ENCODE measurements at places on chromosomes 13 and 19. TPM values are rescaled to one million over a fixed set of nuclear protein-coding genes. Genes with fewer than 3 reads are reported as not detected.
A peak's percentile ranks its signal among the peaks of the same experiment; 100 is the strongest.

Gene IGFL2
- not detected for total RNA-seq

Gene SPRED3
- total RNA-seq, result 2.5 TPM

Gene BEST2
- total RNA-seq, result not detected

Gene HIPK4
- not detected for total RNA-seq

GRCh38 chr13:109403012-109403421 is 383.4 kb downstream of the IRS2 start:
- DNase-seq, result no peak
- H3K4me1 ChIP-seq, result no peaks in the 10 kb centered on the region
- H3K27me3 ChIP-seq, result peaks cover 6% of the 10 kb centered on the region

GRCh38 chr19:43782311-43782660 is 1.5 kb upstream of the KCNN4 start:
- peak overlapping the region; percentile 81 for H3K27ac ChIP-seq
- H3K27me3 ChIP-seq, result peaks cover 30% of the 10 kb centered on the region
- H3K4me1 ChIP-seq, result peaks cover 51% of the 10 kb centered on the region
- no peaks in the 10 kb centered on the region for H3K36me3 ChIP-seq
- DNase-seq, result no peak
- peak overlapping the region; percentile 91 for H3K4me3 ChIP-seq

DNA sequence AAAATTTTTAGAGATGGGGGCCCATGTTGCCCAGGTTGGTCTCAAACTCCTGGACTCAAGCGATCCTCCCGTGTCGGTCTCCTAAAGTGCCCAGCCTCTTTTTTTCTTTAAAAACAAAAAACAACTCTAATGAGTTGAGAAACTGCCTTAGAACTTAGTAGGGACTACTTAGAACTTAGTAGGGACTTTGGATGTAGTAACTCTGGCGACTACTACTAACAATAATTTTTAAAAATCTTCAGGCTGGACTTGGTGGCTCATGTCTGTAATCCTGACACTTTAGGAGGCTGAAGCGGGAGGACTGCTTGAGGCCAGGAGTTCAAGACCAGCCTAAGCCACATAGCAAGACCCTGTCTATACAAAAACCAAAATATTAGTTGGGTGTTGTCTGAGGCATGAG is 515 bp upstream of the C19orf67 start:
- no peak overlapping the region for H3K4me3 ChIP-seq
- H3K36me3 ChIP-seq, result peaks cover 5% of the 10 kb centered on the region
- DNase-seq, result no peak
- H3K4me1 ChIP-seq, result peaks cover 10% of the 10 kb centered on the region

DNA sequence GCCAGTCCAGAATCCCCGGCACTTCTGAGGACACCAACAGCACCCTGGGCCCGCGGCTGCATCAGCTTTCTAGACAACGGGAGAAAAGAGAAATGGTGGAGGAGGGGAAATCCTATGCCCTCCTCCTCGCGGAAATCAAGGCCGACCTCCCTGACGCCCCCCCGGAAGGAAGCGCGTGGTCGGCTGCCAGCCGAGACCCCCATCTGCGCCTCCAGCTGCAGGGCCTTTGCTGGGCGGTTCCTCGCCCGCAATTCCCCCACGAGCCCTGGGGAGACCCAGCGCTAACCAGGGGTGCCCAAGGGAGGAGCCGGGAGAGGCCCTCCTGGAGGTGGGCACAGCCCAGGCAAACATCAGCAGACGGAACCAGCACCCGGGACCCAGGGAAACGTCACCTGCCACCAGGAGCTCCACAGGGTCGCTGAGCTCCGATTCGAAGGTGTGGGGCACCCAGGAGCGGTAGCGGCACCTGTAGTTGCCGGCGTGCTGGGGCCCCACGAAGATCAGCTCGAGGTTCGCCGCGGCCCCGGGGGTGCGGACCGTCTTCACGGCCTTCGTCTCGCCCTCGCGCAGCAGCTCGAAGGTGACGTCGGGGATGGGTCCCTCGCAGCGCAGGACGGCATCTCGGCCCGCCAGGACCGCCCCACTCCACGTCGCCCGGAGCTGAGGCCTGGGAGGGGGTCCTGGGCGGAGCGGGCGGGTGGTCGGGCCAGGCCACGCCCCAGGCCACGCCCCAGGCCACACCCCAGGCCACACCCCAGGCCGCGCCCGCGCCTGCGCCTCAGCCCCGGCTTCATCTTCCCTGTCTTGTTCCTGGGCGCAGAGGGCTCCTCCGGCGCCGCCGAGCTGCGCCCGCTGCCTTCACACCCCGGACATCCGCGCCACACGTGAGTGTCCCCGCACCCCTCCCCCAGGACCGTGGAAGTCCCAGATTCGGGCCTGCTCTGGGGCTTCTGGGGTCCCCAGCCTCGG is 6.0 kb downstream of the A1BG start:
- H3K4me1 ChIP-seq, result peaks cover 18% of the 10 kb centered on the region
- H3K27ac ChIP-seq, result peak overlapping the region; percentile 31
- H3K36me3 ChIP-seq, result no peaks in the 10 kb centered on the region
- DNase-seq, result peak; percentile 73

- no peak for DNase-seq
- no peaks in the 10 kb centered on the region for H3K36me3 ChIP-seq
- H3K27me3 ChIP-seq, result peaks cover 14% of the 10 kb centered on the region
- H3K4me1 ChIP-seq, result no peaks in the 10 kb centered on the region
- H3K27ac ChIP-seq, result no peak overlapping the region
Measured at GRCh38 chr13:112653071-112653470, 36.8 kb upstream of the ATP11A start.

DNA sequence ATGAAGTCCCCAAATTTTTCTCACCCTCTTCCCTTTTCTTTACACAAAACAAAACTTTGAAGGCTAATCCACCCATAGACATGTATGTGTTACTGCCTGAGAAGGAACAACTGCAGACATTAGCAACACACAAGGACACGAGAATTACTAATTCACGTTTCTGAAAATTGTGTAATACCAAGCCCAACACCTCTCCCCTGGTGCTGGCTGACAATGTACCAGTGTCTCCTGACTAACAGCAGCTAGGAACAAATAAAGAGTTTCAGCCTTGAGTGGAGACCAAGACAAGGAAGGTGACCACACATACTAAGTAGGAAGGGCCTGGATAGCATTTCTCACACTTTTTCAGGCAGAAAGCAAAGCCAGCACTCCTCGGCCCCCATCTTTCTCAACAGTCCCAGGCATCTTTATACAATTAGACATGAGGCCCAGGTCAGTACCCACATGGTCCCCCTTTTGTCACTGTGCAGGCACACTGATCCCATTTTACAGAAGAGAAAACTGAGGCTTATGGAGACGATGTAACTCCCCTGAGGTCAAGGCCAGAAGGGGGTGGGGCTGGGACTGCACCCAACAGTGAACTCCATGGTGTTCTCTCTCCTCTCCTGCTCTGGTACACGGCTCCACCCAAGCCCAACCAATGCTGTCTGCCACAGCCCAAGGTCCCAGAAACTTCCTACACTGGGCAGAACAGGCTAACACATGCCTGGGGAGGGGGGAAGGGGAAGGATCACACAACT is 8.7 kb downstream of the BRD4 start:
- peak overlapping the region; percentile 48 for H3K27ac ChIP-seq
- H3K27me3 ChIP-seq, result no peaks in the 10 kb centered on the region
- H3K4me1 ChIP-seq, result peaks cover 68% of the 10 kb centered on the region

- H3K27me3 ChIP-seq, result peaks cover 11% of the 10 kb centered on the region
- no peak for DNase-seq
- peak overlapping the region; percentile 25 for H3K4me3 ChIP-seq
- peaks cover 5% of the 10 kb centered on the region for H3K4me1 ChIP-seq
- H3K27ac ChIP-seq, result no peak overlapping the region
Measured at GRCh38 chr19:17447704-17448130, 751 bp downstream of the TMEM221 start.

DNA sequence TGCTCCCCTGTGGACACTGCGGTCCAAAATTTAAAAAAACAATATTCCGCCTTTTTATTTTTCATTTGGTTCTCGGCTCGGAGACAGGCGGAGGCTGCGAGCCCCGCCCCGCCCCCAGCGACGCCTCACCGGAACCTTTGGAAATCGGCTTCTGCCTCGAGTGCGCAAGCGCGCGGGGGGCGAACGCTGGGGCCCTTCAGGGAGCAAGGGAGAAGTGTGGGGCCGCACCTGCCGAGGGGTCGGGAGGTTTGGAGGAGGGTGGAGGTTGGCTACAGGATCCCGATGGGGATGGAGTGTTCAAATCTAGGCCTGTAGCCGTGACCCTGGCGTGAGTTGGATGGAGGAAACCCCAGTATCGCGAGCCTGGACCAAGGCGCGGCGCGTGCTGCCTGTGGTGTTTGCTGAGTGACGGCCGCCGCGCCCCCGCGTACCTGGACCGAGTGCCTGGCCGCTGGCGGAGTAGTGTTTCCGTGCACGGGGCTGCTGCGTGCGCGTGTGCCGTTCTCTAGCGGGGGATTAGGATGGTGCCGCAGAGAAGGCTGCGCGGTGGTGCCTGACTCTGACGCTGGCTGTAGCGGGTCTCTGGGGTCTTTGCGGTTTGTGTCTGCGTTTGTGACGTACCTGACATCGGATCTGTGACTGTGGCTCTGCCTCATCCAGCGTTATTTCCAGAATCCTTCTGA is 565 bp upstream of the ZFP30 start:
- H3K36me3 ChIP-seq, result peaks cover 26% of the 10 kb centered on the region
- peak; percentile 87 for DNase-seq
- peak overlapping the region; percentile 88 for H3K4me3 ChIP-seq

- H3K27me3 ChIP-seq, result no peaks in the 10 kb centered on the region
- DNase-seq, result no peak
- no peaks in the 10 kb centered on the region for H3K4me1 ChIP-seq
- H3K36me3 ChIP-seq, result no peaks in the 10 kb centered on the region
- H3K27ac ChIP-seq, result no peak overlapping the region
- no peak overlapping the region for H3K4me3 ChIP-seq
Measured at GRCh38 chr19:48340995-48341394, 15.6 kb downstream of the EMP3 start.

DNA sequence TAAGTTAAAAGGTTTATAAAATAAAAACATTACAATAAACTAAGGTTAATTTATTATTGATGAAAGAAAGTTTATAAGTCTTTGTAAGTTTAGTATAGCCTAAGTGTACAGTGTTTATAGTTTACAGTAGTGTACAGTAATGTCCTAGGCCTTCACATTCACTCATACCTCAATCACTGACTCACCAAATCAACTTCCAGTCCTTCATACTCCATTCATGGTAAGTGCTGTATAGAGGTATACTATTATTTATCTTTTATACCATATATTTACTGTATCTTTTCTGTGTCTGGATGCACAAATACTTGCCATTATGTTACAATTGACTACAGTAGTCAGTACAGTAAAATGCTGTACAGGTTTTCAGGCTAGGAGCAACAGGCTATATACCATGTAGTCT is 490.0 kb downstream of the GPC6 start:
- no peak overlapping the region for H3K4me3 ChIP-seq
- DNase-seq, result no peak
- no peaks in the 10 kb centered on the region for H3K27me3 ChIP-seq
- H3K36me3 ChIP-seq, result peaks cover 10% of the 10 kb centered on the region

- H3K36me3 ChIP-seq, result no peaks in the 10 kb centered on the region
- peaks cover 29% of the 10 kb centered on the region for H3K27me3 ChIP-seq
- H3K27ac ChIP-seq, result no peak overlapping the region
- H3K4me1 ChIP-seq, result no peaks in the 10 kb centered on the region
Measured at GRCh38 chr19:29247872-29248271, 34.9 kb upstream of the UQCRFS1 start.

GRCh38 chr19:10552510-10553053 is 8.9 kb downstream of the ATG4D start:
- peak overlapping the region; percentile 90 for H3K27ac ChIP-seq
- no peaks in the 10 kb centered on the region for H3K36me3 ChIP-seq
- H3K4me3 ChIP-seq, result peak overlapping the region; percentile 68
- no peak for DNase-seq

- H3K4me1 ChIP-seq, result peaks cover 3% of the 10 kb centered on the region
- H3K27me3 ChIP-seq, result peaks cover 12% of the 10 kb centered on the region
- H3K4me3 ChIP-seq, result no peak overlapping the region
- DNase-seq, result no peak
- no peak overlapping the region for H3K27ac ChIP-seq
Measured at GRCh38 chr19:5349041-5349440, 8.4 kb upstream of the PTPRS start.

GRCh38 chr13:30529085-30529834 is 63.5 kb upstream of the HMGB1 start:
- H3K27me3 ChIP-seq, result no peaks in the 10 kb centered on the region
- no peaks in the 10 kb centered on the region for H3K4me1 ChIP-seq
- no peak overlapping the region for H3K4me3 ChIP-seq
- DNase-seq, result no peak
- H3K27ac ChIP-seq, result no peak overlapping the region

DNA sequence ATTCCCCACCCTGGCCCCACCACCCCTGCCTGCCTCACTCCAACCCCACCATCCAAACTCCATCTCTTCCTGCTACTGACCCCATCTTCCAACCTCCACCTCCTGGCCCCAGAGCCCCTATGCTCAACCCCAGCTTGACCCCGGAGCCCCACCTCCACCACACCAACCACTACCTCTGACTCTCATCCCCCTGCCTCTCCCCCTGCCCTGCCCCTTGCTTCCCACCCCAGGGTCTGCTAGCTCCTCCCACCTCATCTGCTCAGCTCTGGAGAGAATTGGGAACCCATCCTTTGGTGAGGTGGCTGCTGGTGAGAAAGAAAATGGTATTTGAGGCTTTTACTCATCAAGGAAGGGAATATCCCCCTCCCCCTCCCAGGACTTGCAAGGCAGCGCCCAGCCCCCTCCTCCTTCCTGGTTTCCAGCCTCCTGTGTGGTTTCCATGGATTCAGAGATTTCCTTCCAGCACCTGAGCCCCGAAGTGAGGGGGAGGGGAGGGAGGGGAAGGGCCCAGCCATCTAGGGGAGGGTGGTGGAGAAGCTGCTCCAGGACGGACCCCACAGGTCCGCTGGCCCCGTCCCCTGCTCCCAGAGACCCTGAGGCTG is 11.4 kb upstream of the PEPD start:
- DNase-seq, result no peak
- no peak overlapping the region for H3K27ac ChIP-seq
- H3K36me3 ChIP-seq, result no peaks in the 10 kb centered on the region
- no peaks in the 10 kb centered on the region for H3K4me1 ChIP-seq
- H3K27me3 ChIP-seq, result peaks cover 16% of the 10 kb centered on the region

DNA sequence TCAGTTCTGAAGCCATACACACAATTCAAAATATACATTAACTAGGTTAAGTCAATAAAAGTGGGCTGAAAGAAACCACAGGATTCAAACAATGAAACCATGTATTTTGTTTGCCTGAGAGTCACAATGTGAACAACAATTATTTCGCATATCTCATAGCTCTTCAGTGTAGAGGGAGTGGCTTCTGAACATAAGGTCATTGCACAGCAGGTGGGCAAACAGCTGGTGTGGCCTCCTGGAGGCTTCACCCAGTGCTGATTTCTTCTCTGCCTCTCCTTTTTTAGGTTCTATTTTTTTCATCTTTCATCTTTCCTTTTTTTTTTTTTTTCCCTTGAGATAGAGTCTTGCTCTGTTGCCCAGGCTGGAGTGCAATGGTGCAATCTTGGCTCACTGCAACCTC is 40.4 kb upstream of the ZNF254 start:
- DNase-seq, result no peak
- peaks cover 33% of the 10 kb centered on the region for H3K36me3 ChIP-seq
- H3K4me1 ChIP-seq, result peaks cover 18% of the 10 kb centered on the region

DNA sequence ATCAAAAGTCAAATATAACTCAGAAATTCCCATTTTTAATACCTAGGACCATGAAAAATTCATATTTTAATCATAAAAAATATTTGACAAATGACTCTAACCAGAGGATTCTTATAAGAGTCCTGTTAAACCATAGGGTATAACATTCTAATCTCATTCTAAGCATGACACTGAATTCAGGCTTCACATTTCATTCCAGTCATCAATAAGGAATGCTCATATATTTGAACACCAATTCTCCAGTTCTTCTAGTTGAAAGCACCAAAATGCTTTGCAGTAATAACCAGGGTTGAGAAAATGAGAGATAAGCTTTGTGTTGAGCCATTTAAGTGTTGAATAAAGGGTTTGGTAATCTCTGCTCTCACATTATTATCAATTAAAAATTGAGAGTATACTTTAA is 147.5 kb downstream of the VWA8 start:
- peaks cover 27% of the 10 kb centered on the region for H3K4me1 ChIP-seq
- no peak for DNase-seq
- peaks cover 28% of the 10 kb centered on the region for H3K36me3 ChIP-seq

All from natural killer cell treated with Interleukin-12 subunit alpha and Interleukin-12 subunit beta and Interleukin-15 and Interleukin-18, amount 100 ng/mL, for 72 hours (primary cell).